ENCODE measurements at places on chromosomes 6 and 20.
A peak's percentile ranks its signal among the peaks of the same experiment; 100 is the strongest.

DNA sequence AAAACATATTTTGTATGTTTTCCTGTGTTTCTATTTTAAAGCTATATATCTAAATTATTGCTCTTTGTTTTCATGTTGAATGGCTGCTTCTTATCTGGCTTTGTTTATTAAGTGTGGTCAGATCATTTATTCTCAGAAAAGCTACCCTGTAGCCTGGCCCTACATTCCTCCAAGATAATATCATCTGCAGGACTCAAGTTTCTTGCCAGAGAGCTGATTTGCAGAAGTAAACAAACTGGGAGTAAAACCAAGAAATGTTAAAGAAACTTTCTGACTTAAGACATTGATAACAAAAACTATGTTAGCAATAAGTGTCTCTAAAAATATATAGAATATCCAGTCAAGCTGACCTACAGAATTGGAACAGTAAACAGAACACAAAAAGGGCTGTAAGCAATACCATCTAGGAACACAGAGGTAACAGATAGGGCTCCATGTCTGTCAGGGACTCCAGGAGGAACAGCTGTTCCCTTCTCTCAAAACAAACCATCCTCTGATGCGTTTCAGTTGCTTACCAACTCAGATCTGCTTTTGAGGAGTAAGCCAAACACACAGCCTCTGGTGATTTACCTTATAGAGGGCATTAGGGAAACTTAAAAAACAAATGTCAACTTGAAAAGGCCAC is 17.5 kb upstream of the CEP85L start:
- no peak for DNase-seq

DNA sequence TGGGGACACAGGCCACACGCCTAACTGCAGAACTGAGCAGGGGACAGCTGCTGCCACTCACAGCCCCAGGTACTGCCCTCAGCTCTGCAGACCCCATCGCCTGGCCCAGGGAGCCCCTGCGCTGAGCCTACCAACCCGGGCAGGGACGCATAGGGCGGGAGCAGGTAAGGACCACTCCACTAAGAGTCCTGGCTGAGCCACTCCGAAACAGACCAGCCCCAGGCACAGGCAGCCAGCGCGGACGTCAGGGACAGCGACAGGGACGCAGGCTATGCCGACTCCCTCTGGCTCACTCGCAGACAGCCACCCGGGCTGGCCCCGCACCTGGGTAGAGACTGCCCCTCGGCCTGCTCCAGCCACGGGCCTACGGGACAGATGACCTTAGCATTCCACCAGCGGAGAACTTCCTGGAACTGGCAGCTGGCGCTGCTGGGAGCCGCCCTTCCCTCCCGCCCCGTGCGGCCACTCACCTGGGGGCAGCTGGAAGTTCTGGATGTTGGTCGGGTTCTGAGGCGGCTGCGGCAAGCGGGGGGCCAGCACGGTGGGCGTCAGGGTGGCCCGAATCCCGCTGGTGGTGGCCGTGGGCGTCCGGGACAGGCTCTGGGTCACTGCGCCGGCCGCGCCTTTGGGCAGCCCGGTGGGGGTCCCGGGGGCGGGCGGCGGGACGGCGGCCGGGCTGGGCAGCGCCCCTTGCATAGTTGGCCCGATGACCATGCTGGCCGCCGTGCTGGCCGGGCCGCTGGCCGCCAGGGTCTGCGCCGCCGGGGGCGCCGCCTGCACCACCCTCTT is 1.5 kb downstream of the TAF4 start:
- DNase-seq = no peak

GRCh38 chr6:84119277-84119676 is 85.7 kb downstream of the MRAP2 start:
- no peak for DNase-seq

- no peak for DNase-seq
These were observed 56.0 kb downstream of the SMOC2 start for GRCh38 chr6:168496997-168497331.

DNA sequence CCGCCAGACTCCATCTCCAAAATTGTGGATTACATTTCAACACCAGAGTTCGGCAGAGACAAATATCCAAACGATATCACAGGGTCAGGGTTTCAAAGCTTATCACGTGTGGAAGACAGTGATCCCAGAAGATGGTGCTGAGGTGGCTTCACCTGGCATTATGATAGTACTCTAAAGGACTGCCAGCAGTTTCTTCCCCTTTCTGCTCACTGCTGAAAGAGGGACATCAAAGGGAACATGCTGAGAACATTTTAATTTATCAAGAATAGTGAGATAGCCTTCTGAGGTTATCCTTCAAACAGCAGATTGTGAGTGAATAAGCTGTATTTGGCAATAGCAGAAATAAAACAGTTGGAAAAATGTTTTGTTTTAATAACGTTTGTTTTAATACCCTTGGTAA is 79.7 kb downstream of the FIG4 start:
- DNase-seq = no peak

DNA sequence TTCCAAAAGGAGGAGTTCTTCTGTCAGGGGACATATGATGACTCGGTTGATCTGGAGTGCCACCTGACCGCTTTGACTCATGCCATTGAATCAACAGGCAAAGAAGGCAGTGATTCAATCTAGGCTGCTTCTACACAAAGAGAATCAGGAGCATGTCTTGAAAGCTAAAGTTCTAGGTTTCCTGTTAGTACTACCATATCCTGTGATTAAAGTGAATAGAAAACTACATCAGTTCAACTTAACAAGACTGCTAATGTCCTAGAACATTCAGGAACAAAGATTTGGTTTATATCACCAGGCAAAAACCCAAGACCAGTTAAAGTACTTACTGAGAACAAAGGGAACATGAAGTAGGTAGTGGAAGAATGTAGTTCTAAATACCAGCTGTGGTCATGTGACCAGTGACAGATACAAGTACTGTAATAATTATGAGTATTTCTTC is 216.8 kb upstream of the SGK1 start:
- DNase-seq = no peak

DNA sequence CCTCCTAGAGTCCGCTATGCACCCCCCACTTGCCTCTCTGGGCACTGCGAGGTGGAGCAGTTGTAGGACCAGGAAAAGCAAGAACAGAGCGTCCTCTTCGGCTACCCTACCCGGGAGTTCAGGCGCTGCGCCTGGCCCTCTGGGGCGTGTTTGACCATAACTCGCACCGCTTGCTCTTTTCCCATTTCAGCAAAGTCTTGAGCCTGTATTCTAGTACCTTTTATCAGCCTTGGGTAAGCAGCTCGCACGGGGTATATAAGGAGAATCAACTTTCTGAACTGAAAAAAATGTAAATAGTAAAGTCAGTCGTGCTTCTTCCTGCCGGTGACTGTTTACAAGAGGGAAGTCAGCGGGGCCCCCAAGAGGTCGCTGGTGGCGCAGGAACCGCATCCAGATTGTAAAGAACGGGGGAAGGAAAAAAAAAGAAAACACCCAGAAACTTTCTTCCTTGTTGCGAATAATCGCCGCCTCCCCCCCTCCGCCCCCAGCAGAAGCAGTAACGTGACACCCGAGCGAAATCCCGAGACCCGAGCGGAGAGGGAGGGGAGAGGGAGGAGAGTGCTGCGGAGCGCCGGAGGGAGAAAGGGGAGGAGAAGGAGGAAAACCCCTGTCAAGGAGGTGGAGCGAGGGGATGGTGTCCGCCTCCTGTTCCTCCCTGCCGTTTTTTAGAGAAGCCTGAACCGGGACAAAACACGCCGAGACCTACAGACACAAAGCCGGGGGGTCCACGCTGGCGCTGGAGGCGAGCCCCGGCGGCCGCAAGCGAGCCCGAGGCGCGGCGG is at the start of gene UST:
UST (plus strand) TSS at position 668 of the 782 bp plus-strand sequence. CDS start 401 bp downstream, outside the sequence.
- peak; percentile 87 for DNase-seq

DNA sequence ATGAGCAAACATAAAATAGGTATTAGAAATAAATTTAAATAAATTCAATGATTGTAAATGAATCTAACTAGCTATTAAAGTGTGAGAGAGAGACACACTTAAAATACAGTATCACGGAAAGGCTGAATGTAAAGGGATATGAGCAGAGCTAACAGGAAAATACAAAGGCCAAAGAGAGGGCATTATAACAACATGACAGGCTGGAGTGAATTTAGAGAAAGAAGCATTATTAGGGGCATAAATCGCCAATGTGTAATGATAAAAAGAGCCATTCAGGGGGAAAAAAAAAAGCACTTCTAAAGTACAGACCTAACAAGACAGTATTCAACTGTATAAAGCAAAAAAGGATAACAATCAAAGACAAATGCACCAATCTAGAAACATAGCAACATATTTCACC is 28.1 kb downstream of the DACT2 start:
- no peak for DNase-seq

- DNase-seq = no peak
These were observed 687.7 kb upstream of the POU3F2 start for GRCh38 chr6:98146656-98147055.

- DNase-seq = peak; percentile 58
These were observed 1.4 kb downstream of the STAU1 start for GRCh38 chr20:49186535-49187329.

- DNase-seq = no peak
These were observed 135.4 kb downstream of the BFSP1 start for GRCh38 chr20:17395729-17396128.

GRCh38 chr6:16132909-16133308 is 4.0 kb downstream of the MYLIP start:
- no peak for DNase-seq

GRCh38 chr6:111161650-111162049 is 74.3 kb downstream of the SLC16A10 start:
- no peak for DNase-seq

GRCh38 chr20:50501972-50502745 is 8.0 kb upstream of the PTPN1 start:
- no peak for DNase-seq

- DNase-seq = no peak
These were observed 54.8 kb upstream of the SPDEF start for GRCh38 chr6:34610819-34611477.

DNA sequence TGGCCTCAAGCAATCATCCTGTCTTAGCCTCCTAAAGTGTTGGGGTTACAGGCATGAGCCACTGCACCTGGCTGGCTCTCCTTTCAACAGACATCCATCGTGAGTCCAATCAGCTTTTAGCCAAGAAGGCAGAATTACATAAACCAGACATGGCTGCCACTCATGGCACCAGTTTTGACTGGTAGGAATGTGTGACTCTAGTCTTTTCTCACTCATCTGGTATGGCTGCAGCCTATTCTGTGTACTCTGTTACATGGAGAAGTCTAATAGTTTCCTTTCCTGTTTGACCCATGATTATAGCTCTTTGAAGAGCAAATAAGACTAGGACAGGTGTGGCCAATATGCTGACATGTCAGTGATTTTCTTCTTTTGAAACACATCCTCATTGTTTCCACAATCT is 27.0 kb upstream of the RNF144B start:
- DNase-seq = no peak

GRCh38 chr6:31727034-31727716 is 1.9 kb downstream of the DDAH2 start:
- no peak for DNase-seq

GRCh38 chr6:163127587-163127986 is 286.9 kb upstream of the QKI start:
- DNase-seq = no peak

DNA sequence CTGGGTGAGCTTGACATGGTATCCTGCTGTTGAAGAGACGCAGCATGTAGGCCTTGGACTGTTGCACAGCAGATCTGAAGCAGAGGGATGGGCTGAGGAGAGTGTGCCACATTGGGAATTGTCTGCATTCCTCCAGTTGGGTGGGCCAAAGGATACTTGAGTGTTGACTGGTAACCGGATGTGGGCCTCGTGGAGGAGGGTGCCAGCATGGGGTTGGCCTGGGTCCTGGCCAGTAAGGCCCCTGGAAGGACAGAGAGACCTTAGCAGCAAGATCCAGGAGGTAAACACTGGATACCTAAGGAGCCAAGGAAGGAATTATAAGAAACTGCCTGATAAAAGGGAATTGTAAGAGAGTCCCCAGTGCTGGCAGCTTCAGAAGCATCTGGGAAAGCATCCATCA is 76.9 kb downstream of the FIG4 start:
- no peak for DNase-seq

- DNase-seq = no peak
These were observed 127.9 kb downstream of the BCKDHB start for GRCh38 chr6:80234401-80234800.

DNA sequence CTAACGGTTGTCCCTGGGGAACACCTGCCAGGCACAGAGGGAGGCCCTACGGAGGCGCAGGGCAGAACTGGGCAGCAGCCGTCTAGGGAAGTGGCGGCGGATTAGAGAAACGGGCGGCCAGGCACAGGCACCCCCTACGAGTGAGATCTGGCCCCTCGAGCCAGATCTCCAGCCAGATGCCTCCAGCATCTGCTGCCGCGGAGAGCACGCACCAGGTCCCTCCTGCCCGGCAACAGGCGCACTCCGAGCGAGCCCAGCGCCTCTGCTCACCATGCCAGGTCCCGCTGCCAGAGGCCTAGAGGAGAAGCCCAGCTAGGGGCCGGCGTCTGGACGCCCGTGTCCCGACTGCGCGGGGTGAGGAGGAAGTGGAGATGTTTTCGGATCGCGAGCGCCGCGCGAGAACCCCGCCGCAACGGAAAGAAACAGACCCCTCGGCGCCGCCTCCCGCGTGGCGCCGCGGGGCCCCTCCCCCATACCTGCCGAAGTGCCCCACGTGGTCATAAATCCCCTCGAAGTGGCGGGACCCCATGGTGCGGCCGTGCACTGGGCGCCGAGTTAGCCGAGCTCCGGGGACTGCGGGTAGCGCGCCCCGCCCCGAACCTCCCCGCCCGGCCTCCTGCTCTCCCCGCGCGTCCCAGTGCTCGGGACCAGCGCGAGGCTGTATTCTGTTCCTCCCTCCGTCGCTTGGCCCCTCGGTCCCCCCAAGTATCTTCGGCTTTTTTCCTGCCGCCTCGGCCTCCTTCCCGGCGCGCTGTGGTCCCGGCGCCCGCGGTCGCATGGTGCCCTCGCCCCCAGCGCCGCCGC is at the start of gene SLC22A16:
SLC22A16 (minus strand) TSS at position 568 of the 804 bp plus-strand sequence; CDS start at position 529, 39 bp downstream.
- DNase-seq = no peak

- no peak for DNase-seq
These were observed 69.6 kb downstream of the DNAH8 start for GRCh38 chr6:38784506-38785235.

Measured in prostate gland (tissue), 2 donors.